ENCODE measurements at places on chromosomes 7 and 10. TPM values are rescaled to one million over a fixed set of nuclear protein-coding genes. Genes with fewer than 3 reads are reported as not detected.

GRCh38 chr7:150778738-150779301, 21.3 kb downstream of the TMEM176B start:
- no peak overlapping the region for H3K27ac ChIP-seq
- DNase-seq = peak; percentile 87
- H3K27me3 ChIP-seq = no peaks in the 10 kb centered on the region
- no peak overlapping the region for H3K4me3 ChIP-seq

GRCh38 chr7:80218723-80219122, 84.1 kb downstream of the GNAI1 start:
- no peak overlapping the region for H3K4me3 ChIP-seq
- no peak for DNase-seq
- no peaks in the 10 kb centered on the region for H3K4me1 ChIP-seq
- H3K27me3 ChIP-seq = no peaks in the 10 kb centered on the region

The OPALIN gene
- not detected for total RNA-seq

DNA sequence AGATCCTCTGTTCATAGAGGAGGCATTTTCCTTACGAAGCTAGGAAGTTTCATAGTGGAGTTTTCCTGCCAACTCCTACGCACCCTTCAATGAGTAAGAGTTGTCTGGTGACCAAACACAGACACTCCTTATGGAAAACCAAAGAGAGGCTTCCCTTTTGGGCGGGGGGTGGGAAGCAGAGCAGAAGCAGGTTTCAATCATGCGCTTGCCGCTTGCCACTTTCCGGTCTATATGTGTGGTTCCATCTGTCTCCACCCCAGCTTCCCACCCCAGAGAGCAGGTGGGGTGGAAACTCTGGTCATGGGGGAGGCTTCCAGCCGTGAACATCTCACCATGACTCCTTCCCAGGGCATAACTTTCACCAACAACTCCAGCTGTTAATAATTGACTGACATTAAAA, 68.8 kb upstream of the GRB10 start:
- no peaks in the 10 kb centered on the region for H3K4me1 ChIP-seq
- no peak overlapping the region for H3K4me3 ChIP-seq
- no peak for DNase-seq
- H3K27me3 ChIP-seq = no peaks in the 10 kb centered on the region

- peak overlapping the region; percentile 6 for H3K27ac ChIP-seq
- H3K27me3 ChIP-seq = no peaks in the 10 kb centered on the region
- no peak for DNase-seq
- no peak overlapping the region for H3K4me3 ChIP-seq
- peaks cover 3% of the 10 kb centered on the region for H3K36me3 ChIP-seq
Measured at GRCh38 chr10:89591796-89592271, 53.2 kb downstream of the PANK1 start.

All from stomach (tissue), 19 donors.